Activated CD4-positive, alpha-beta memory T cell treated with anti-CD3 and anti-CD28 coated beads for 36 hours (primary cell): ENCODE measurements at places on chromosomes 3 and 15. TPM values are rescaled to one million over a fixed set of nuclear protein-coding genes. Genes with fewer than 3 reads are reported as not detected.

GRCh38 chr3:145190138-145190537 lies 970.8 kb downstream of the PLOD2 start:
- DNase-seq = no peak

Gene GOLGA8Q
- not detected for total RNA-seq

Gene CEP19
- total RNA-seq = 6.5 TPM

GRCh38 chr15:60003243-60004008 lies 685 bp upstream of the FOXB1 start:
- DNase-seq = peak; percentile 35

DNA sequence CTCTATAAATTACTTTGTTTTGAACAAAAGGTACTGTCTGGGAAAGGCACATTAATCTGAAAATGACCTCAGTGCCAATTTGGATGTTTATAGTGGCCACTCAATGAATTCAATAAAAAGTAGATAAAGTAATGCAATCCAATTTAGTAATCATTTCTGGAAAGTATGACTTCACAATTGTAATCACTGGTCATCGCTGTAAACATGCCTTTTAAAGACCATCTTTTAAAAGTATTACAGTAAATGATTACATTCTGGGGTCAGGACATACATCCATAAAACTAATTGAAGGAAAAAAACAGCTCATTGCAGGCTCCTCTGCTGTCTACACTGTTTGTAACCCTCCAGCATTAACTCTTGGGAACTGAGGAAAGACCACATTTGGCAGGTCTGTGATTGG lies 43.2 kb downstream of the HRH1 start:
- DNase-seq = no peak

Gene LRRIQ4
- total RNA-seq = 0.14 TPM

- peak; percentile 80 for DNase-seq
Observed at GRCh38 chr15:40344631-40345120, 3.9 kb upstream of the CCDC9B start.

Gene FGD5
- 0.12 TPM for total RNA-seq

GRCh38 chr3:122382888-122383666 lies at the start of gene MIX23:
MIX23 (minus strand) TSS chr3:122383231; CDS start chr3:122383224, 7 bp downstream.
- DNase-seq = peak; percentile 93

Gene CADPS
- not detected for total RNA-seq

DNA sequence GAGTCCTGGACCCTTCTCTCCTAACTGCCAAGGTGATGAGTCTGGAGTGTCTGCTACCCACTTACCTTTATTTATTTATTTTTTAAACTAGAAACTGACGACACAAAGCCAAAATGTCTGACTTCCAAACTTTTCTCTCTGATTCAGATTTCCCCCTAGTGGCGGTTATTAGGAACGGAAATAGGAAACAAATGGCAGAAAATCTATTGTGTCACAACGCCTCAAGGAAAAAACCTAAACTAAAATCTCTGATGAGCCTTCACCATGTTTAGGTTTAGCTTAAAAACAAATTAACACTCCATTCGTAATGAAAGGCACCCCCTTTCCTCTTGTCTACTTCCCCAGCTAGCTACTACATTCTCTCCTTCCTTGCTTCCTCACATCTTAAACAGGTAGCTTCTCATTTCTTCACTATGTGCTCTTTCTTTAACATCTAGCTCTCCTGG lies 94.0 kb upstream of the MEX3B start:
- DNase-seq = no peak

DNA sequence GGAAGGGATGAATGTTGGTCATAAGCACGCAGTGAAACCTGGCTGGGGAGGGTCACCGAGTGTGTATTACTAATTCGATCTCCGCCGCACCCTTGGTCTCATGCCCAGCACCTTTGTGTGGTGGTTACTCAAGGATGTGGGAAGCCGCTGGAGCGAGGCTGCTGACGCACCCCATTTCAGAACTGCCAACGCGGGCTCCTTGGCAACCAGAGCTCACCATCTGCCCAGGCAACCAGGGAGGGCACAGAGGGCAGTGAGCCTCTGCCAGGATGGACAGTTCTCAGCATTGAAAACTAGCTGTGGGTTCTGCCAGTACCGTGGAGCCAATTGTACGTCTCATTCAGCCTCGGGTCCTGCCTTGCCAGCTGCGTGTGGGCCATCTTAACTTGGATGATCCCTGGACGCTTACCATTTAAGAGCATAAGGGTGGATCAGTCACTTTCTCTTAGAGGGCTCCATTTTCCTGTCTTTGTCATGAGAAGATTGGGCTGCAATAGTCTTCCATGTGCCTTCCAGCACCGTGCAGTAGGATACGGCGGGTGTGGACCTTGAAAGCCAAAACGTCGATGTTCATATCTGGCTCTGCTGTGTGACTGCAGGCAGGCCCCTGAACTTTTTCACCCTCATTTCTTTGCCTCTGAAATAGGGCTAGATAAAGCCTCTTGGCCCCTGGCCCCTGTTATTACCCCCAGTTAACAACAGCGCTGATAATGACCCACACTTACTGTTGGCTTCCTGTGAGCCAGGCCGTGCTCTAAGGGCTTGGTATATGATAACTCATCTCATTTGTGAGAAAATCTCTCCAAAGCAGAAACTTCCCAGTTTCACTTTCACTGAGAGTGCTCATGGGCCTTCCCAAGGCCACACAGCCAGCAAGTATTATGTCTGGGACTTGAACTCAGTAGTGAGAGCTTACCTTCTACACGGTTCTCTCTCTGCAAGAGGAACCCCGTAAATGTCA lies 238.8 kb downstream of the OPA1 start:
- no peak for DNase-seq

GRCh38 chr3:127747751-127748521 lies 74.4 kb downstream of the MGLL start:
- DNase-seq = no peak

GRCh38 chr3:65564483-65564882 lies 474.2 kb downstream of the MAGI1 start:
- DNase-seq = no peak

DNA sequence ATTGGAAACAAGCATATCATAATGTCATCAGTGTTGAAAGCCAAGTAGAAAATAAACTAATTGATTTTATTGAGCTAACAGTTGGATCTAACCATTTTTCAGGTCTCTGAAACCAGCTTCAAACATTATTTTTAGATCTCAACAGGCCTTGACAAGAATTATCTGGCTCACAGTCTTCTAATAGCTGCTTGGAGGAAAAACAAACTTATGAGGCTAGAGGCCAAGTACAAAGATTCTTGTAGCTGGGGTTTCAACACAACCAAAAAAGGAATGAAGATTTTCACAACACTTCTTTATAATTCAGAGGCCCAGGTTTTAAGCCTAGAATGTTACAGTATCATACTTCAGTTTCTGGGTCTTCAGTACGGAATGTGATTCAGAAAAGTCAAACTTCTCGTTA lies 3.7 kb downstream of the SETMAR start:
- DNase-seq = no peak

GRCh38 chr3:108178676-108179075 lies 43.5 kb downstream of the IFT57 start:
- DNase-seq = no peak

DNA sequence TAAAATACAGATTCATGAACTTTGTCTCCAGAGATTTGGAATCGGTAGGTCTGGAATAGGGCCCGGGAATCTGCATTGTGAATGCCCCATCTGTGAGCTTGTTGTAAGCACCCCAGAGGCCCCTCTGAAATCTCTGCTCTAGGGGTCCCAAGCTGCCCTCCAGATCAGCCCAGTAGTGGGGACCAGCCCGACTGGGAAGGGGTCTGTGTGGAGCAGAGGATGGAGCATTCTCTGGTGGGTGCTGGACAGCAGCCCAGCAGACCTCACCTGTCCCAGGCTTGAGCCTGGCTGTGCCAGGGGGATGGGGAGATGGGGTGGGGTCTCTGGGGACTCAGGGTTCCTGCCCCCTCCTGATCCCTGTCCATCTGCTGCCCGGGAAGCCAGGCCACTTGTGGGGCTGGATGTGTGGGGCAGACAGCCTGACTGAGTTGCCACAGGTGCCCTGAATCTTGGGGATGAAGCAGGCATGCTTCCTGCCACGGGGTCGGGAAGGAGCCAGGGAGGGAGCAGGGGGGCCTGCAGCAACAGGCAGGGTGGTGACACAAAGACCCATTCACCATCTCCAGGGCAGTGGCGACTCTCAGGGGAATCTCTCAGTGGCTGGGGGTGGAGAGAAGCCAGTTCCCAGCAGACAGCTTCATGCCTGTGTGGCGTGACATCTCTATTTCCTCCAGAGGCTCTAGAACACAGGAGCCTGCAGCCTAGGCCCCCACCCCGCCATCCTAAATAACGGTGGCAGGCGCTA lies 99.3 kb downstream of the WNT7A start:
- no peak for DNase-seq

Gene P2RY12
- not detected for total RNA-seq

DNA sequence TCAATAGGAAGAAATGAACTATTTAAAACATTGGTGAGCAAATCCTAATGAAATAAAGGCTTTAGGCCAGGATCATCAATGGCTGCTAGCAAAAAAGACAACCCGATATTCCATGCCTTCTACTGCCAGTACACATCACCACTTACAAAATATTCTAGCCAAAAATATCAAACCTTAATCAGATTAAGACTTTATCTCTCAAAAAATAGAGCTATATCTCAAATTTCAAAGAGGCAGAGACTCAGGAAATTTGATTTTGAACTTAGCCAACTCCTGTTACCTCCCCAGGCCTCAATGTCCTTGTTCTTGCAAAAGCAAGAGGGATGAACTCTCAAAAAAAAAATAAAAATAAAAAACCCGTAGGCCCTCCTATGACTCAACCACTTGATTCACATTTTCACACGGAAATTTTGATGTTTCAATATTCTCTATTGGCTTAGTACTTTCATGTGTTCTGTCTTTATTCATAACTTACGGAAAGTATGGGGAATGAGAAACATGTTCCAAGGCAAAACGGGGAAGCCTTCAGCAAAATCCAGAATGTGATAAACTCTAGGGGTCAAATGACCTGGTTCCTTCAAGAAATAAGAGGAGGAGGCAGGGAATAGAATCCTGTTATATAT lies 273.3 kb upstream of the ZPLD1 start:
- DNase-seq = no peak
